ENCODE measurements at places on chromosomes 16 and 17.

DNA sequence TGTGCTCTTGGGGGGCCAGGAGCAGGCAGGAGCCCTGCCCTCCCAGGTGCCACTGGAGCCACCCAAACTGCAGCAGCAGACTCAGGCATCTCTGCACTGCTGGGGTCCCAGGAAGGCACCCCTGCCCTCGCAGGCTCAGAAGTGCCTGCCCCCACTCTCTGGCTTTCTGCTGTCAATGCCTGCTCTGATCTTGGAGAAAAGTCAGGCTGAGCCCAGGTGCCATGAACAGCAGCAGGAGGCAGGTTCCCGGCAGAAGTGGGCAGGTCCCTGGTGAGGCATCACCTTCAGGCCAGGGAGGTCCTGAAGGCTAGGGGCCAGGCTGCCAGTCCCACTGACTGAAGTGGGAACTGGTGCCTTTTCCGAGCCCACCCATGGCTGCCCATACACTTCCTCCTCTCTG is 106.5 kb downstream of the MGAT5B start:
- DNase-seq: no peak

DNA sequence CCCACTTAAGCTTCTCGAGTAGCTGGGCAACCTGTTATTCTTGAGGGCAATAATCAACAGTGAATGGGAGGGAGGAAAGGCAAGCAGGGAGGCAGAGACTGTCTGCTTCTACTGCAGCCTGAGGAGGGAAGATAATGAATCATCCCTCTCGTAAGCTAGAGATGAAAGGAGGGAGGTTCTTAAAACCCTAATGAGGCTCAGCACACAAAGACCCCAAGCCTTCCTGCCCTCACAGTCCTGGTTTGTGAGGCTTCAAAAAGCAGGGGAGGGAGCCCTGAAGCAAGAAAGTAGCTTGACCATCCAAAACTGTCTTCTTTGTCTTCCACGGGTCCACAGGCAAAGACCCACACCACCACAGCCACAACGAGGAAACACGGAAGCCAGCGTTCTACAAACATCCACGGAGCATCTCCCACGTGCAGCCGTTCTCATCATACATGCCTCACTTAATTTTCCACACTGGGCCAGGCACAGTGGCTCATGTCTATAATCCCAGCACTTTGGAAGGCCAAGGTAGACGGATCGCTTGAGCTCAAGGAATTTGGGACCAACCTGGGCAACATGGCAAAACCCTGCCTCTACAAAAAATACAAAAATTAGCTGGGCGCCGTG is 1.8 kb downstream of the PIK3R5 start:
- DNase-seq: no peak

DNA sequence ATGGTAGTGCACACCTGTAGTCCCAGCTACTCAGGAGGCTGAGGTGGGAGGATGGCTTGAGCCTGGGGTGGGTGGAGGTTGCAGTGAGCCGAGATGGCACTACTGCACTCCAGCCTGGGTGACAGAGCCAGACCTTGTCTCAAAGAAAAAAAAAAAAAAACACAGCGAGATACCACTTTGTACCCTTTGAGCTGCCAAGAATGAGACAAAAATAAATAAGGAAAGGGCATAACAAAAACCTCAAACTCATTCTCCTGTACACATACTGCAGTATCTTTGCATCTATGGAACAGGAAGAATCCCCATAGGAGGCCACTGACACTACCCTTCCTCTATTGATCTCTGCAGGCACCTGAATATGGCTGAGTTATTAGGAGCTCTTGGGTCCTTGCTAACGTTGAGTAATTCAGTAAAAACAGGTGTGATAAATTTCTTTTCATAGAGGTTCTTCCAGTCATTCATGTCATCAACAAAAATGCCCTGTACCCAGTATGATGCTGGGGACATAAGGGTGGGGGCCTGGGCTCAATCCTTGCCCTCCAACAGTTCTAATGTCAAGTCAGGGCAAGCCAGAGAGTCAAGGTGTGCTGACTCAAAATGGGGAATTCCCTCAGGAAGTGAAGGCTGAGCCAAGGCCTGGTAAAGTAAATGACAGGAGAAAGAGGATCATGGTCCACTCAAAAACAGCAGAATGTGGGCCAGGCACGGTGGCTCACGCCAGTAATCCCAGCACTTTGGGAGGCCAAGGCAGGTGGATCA is 26.9 kb downstream of the RANBP10 start:
- DNase-seq: no peak

DNA sequence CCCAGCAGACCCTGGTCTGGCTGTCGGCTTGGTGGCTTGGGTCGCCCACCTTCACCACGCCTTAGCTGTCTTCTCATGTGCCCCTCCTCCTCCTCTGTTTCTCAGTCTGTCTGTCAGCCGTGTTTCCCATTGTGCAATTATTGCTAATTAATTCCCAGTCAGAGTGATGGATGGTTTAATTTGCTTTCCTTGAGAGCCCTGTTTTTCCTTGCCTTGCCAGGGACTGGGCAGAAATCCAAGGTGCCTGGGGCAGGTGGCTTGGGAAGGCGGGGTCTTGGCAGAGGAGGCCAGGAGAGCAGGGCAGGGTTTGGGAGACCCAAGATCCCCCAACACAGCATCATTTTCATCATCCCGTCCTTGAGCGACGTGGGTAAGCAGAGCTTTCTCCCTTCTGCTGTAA is 21.3 kb downstream of the NECAB2 start:
- no peak for DNase-seq

DNA sequence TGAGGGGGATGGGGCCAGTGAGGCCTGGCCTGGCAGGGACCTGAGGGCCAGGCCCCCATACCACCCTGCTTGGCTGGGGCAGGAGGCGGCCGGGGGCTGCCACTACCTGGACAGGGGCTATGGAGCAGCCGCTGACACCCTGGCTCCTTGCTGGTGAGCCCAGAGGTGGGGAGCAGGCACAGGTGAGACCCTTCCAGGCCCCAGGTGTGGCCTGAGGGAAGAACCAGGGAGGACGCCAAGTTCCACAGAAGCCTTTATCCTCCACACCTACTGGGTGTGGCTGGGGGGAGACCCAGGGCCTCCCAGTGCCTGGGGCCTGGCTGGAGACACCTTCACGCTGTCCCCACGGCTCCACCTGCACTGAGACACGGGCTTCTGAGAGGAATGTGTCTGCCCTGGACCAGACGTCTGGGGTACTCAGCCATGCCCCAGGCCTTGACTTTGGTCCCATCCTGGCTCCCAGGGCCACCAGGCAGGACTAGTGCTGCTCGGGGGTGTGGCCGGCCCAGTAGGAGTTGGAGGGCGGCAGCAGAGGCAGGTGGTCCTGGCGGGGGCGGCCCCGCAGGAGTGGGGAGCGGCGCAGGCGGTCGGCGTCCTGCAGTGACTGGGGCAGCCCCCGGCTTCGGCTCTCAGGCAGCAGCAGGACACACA is 4.7 kb downstream of the SLC22A31 start:
- DNase-seq: no peak

GRCh38 chr16:12837291-12837690 is 33.6 kb upstream of the CPPED1 start:
- no peak for DNase-seq

- DNase-seq: no peak
These were observed 198.6 kb downstream of the AATF start for GRCh38 chr17:37147301-37147812.

GRCh38 chr16:21226749-21227148 is 6.8 kb upstream of the ANKS4B start:
- no peak for DNase-seq

- no peak for DNase-seq
These were observed 8.3 kb upstream of the NOS2 start for GRCh38 chr17:27808628-27809027.

DNA sequence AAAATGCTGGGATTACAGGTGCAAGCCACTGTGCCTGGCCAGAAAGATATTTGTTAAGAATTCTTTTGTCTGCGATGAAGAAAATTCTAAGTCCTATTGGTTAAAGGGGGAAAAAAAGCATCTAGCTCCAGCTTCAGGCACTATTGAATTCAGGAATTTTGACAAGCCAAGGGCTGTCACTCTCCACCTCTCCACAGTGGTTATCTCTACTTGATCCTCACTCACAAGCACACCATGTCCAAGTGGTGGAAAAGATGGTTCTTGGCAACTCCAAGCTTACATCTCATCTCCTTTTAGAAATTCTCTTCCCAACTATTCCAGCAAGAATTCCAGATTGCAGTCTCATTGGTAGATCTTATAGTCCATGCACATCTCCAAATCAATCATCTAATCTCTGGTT is 7.1 kb downstream of the RBFOX1 start:
- DNase-seq: no peak

DNA sequence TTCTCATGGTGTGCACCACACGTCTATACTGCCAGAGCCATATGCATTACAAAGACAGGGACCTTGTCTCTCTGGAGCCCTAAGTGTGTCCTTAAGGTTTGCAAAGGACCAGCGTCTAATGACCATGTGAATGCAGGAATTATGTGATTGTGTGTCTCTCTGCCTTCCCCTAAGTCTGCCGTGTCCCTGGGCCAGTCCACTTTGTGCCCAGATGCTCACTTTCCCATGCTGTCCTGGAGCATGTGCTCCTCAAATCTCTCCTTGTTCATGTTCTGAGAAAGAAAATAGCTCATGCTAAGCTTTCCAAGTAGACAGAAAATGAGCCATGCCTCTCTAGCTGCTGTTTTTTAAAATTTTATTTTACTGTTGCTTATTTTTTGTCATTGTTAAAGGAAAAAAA is 125.5 kb downstream of the RBFOX1 start:
- DNase-seq: no peak

Data from left renal pelvis (tissue), 4 donors.